ENCODE measurements at places on chromosomes 6 and 20.

DNA sequence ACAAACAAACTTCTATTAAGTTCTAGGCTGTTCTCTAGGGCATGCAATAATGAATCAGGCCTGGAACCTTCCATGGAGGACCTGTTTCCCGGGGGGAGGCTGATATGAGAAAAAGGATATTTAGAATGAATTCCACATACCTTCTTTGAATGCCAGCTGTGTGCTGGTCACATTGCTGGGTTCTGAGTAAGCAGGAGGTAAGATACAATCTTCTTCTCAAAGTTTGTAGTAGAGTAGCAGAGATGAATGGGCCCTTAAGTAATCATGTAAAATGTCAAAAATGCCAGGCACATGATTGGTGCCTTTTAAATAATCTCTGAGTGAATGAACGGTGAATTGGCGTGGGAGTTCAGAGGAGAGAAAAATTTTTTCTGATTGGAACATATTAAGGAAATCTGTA lies 47.4 kb downstream of the TGM2 start:
- DNase-seq: no peak

- no peak for DNase-seq
Measured at GRCh38 chr6:15313367-15313766, 67.5 kb downstream of the JARID2 start.

GRCh38 chr6:73329201-73329600 lies 24.9 kb downstream of the DPPA5 start:
- no peak for DNase-seq

DNA sequence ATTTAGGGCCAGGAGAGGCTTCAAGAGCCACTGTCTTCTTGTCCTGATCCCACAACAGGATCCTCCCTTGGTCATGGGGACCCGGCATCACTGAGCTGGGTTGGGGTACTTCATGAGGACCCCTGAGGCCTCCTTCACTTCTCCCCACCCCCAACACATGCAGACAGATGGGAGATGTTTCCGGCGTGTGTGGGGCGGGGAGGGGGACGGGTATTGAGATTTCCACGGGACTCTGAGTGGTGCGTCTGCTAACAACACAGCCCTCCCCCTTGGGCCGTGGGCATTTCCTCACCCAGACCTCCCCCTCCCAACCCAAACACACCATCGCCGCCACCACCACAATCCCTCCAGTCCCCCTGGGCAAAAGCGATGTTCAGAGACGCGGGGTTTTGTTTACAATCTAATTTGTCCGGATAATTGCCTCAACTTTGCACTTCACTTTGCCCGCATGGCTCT lies 906 bp upstream of the FOXP4 start:
- DNase-seq: no peak

DNA sequence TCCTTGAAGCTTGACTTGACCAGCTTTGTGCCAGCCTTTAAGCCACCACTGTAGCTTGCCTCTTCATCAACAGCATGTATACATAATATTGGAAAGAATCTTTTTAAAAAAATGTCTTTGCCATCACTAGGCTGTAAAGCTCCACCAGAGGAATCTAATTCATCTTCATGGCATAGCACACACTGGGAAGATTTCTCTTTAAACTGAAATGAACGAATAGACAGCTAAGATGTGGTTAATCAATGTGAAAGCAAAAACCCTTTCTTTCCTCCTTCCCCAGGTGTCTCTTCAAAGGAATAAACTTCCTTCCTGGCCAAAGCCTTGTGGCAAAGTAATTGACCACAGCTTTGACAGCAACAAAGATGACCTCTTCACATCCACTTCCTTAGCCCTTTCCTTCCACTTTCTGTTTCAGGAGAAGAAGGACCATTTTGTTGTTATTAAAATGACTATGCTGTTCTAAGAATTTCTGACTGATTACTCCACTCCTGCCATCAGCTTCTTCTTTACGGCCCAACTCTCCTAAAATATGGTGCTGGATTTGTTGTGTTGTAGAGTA lies 428.7 kb upstream of the SOX4 start:
- no peak for DNase-seq

DNA sequence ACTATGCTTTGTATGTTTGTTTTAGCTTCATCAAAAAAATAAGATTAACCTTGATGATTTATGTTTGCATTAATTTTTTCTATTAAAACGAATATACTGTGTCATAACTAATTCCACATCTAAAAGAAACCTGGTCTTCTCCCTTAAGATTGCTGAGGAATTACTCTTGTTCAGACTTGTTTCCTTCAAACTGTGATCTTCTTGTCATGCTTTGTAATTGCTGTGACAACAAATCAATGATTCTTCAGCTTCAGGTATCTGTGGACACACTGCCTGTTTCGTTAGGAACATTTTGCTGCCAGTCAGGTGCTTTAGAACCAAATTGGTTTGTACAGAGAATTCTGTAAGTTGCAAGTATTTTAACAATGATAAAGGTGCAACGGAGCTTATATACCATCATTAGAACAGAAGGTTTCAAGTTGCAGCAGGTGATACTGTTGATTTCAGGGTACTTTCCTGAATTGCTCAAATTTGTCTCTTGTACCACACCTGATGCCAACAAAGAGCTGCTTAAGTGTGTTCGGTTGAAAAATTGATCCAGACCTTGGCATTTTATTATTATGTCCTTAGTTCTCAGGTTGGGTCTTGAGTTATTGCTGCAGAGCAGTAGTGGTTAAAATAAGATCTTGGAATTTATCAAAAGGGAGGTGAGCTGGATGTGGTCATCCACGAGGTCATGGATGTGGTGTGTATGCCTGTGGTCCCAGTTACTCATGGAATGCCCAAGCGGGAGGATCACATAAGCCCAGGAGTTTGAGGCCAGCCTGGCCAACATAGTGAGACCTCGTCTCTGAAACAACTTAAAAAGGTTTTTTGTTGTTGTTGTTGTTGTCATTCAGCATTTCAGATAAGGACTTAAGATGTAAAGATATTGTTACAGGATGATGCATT lies 19.5 kb downstream of the SYTL3 start:
- DNase-seq: no peak

DNA sequence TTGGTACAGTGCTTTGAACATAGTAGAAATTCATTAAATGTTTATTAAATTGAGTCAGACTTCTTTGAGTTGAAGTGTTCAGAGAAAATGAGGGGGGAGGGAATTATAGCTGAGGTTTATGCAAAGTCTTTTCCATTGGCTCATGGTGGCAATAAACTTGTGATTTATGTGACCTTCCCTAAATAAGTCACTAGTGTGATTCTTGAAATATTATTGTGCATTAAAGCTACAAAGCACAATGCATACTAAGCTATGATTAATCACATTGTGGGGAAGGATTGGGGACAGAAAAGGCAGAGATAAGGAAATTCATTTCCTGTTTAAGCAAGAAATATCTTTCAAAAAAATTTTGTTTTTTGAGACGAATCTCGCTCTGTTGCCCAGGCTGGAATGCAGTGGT lies 877.5 kb downstream of the TFAP2A start:
- no peak for DNase-seq

DNA sequence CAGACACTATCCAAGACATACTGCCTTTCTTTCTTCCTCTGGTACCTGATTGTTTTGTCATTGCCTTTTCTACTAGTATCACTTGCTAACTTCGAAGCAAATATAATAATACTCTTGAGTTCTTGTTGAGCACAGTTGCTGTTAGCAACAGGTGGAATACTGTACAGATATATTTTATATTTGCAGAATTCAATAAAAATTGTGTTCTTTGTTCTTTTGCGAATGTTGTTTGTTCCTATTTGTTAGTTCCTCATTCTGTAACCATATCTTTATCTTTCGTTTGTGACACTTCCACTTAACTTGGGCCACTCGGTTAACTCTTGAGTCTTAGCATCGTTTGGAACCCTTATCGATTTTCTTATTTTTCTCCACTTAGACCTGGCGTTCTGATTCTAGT lies 868 bp downstream of the CYB5R4 start:
- DNase-seq: no peak

DNA sequence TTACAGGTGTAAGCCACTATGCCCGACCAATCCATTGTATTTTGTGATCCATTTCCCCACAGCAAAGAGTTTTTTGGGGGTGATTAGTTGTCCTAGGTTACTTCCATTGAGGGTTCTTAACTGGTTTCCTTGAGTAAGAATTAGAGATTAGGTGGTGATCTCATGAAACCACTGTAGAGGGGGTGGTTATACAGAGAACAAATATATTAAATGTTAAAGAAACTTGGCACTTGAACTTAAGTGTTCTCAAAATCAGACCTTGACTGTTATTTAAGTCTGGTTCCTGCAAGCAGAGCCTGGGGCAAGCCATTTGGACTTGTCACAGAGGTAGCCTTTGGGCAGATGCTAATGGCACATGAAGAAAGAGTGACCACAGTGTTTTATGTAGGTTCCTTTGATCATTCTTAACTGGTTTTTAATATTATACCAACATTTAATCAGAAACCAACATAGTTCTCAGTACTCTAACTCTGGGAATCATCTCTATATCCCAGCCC lies 288.5 kb downstream of the SOX4 start:
- no peak for DNase-seq

DNA sequence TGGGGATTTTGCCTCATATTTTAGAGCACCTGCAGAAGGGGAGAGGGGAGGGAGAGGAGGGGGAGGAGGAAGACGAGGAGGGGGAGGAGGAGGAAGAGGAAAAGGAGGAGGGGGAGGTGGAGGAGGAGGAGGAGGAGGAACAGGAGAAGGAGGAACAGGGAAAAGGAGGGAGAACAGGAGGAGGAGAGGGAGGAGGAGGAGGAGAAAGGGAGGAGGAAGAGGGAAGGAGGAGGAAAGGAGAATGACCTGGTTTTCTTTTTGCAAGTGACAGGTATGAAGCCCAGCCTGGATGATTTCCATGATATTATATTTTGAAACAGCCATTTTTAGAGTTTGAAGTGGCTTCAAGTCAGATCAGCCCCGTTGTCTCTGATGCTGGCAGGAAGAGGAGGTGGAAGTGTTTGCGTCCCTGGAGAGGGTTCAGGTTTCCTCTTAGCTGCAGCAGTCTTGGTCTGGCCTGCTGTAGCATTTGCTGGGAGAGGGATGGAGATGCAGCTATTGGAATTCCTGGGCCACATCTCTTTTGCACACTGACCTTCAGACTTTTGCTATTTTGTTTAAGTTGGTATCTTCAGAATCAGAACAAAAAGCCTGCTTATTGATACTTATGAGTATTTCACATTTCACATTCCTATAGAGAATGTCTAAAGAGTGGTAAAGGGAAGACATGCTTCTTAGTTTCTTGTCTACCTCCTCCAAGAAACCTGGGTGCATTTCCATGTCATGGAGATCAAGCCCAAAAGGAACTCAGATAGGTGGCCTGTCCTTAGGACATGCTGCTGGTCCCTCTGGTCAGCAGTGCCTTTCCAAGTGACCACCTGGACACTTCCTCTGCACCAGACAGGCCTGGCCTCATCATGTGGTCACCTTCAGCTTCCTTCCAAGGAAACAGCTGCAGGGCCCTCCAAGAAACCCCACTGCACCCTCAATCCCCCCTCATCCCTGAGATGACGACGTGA lies 54.3 kb upstream of the IYD start:
- no peak for DNase-seq

GRCh38 chr6:53929041-53929820 lies 134.4 kb downstream of the LRRC1 start:
- no peak for DNase-seq

DNA sequence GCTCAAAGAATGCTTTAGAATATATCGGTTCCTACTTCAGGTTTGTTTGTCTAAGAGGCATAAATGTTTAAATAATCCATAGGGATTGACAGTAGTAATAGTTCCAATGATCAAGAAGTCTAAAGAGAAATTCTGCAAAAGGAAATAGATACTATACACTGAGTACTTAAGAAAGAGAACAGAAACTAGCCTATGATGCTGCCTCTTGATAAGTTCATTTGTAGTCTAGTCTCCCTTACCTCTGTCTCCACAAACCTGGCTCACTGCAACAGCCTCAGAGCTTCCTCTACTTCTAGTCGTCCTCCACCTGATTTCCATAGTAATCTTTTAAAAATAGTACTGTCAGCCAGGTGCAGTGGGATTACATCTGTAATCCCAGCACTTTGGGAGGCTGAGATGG lies 511.8 kb downstream of the LMBRD1 start:
- DNase-seq: no peak

DNA sequence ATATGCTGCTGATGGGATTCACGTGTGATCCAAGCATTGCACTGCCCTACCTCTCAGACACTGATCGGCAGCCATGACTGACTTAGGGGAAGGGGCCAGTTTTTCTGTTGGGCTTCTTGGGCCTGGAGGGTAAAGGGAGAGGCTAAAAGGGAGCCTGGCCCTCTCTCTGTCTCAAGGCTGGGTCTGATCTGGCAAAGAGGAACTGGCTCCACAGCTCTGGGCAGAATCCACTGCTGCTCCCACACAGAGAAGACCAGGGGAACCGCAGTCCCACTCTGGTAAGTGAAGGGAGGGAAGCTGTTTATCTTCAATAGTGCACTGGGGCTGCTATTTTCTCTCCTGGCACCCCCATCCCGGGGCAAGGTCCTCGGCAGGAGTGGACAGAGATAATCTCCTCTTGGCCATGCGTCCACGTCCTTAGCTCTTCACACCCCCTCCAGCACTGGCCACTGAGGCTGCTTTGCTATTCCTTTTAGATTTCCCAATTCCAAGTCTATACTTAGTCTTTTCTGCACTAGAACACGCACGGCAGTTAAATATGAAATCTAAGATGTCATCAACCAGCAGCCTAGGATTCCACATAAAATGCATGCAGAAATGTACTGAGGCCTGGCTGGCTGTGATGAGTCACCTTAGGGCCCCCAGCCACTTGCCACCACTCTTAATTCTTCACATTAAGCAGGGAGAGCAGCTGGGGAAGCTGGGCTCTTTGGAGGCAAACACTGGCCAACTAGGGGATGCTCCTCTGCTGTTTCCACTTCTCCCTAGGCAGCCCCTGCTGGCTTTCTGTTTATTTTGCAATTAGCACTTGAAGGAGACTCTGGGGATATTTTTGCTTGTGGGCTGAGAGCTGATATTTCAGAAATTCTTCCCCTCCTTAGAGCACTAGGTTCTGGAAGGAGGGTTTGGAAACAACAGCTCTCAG lies 87.8 kb upstream of the ARMC2 start:
- no peak for DNase-seq

GRCh38 chr6:37618916-37619590 lies 78.6 kb downstream of the MDGA1 start:
- DNase-seq: no peak

DNA sequence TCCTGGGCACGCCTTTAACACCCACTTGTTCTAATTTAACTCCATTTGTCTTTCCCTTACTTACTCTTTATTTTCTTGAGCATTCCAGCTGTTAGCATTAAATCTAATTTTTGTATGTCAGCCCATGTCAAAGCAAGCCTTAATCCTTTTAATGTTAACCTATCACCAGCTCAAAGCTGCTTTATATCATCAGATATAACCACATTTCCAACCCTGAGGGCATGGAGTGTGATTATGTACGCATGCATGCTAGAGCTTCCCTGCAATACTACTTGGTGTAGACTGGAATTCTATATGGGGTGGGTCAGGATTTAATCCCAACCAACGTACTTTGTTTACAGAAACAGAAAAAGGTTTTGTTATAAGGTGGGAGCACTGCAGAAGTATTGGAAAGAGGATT lies 139.4 kb upstream of the HMGN3 start:
- no peak for DNase-seq

DNA sequence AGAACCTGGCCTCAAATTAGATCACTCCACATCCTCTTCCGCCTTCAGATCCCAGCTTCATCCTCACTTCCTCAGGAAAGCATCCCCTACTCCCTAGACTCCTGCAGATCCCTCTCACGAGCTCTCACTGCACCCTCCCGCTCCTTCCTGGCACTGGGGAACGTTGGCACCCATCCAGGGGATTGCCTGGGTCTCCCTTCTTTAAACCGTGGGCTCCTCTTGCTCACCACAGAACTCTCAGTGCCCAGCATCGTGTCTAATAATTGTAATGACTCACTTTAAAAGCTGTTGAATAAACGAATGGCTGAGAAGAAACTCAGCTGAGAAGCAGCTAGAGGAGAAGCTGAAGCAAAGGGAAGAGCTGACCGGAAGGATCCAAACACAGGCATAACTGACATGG lies 20.4 kb downstream of the ZC3H12D start:
- no peak for DNase-seq
